ENCODE measurements at places on chromosomes 6 and 20. TPM values are rescaled to one million over a fixed set of nuclear protein-coding genes. Genes with fewer than 3 reads are reported as not detected.

DNA sequence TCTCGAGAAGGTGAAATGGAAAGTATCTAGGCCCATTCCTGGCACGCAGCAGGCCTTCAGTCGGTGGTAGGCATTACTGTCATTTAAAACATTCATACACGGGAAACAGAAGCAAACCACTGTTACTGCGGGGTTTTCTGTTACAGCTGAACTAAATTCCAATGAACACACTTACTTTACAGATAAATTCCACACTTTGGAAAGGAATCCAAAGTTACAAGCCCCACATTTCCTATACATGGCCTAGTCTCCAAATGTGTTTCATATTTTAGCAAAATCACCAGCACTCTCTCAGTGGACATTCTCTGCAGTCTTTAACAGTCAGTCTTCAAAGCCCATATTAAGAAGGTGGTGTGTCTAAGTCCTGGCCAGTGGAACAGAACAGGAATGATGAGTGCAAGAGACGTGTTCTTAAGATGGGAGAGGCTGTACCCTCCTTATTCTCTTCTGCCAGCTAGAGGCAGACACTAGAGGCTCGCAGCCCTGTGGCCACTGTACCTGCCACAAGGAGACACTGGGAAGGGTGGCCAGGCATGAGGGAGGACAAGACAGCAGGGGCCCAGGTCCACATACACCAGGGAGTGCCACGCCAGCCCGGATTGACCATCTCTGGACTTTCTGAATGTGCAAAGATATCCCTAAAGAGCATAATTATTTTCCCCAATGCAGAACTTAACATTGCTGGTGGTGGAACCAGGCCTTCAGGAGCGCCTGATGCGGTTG, 76.4 kb downstream of the CDC5L start:
- no peak for DNase-seq

The SLC25A27 gene
- total RNA-seq = 2.1 TPM

The BCAS4 gene
- total RNA-seq = 4.4 TPM

The PRR18 gene
- total RNA-seq = not detected

The APCDD1L gene
- not detected for total RNA-seq

The ULBP2 gene
- 0.37 TPM for total RNA-seq

The LRRN4 gene
- not detected for total RNA-seq

DNA sequence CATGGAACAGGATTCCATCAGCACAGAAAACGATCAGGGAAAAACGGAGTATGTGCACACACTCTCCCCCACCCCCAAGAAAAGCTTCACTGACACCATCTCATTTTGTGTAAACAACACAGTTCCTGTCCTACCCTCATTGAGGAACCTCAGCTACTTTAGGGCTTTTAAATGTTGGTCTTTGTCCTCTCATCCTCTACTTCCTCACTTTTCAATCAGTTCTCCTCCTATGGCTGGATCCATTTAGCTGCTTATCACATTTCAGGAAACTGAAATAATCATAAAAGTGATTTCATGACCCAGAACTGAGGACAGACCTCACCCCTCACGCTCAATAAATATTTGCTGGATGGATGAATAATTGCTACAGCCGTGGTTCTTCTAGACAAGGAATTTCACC, 33.1 kb upstream of the PNRC1 start:
- DNase-seq = no peak

All from SK-MEL-5 (cell line).